ENCODE measurements at places on chromosomes 5 and 9. TPM values are rescaled to one million over a fixed set of nuclear protein-coding genes. Genes with fewer than 3 reads are reported as not detected.

ALDH1A1 gene
- total RNA-seq, result 0.82 TPM

DNA sequence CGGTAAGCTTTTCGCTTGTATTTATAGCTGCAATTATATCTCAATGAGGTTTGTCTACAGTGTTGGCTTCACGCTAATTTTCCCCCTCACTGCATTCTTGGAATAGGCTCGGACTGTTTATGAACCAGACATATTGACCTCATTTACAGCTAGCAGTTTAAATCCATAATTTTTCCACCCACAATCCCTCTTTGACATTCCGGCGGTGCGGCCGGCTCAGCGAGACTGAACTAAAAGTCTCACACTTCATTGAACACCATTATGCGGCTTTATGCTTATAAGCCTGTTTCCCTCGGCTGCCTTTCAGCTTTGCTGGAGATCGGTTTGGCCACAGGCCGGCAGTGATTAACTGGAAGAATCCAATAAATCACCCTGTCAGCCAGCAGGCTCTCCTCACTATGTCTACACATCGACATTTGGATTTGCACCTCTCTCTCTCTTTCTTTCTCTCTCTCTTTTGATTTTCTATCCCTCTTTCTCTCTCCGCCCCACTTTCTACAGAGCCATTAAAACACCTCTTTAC is 315.0 kb upstream of the TLE4 start:
- DNase-seq, result no peak
- no peak overlapping the region for H3K27ac ChIP-seq
- no peaks in the 10 kb centered on the region for H3K27me3 ChIP-seq
- no peaks in the 10 kb centered on the region for H3K36me3 ChIP-seq
- no peak overlapping the region for H3K4me3 ChIP-seq
- no peaks in the 10 kb centered on the region for H3K4me1 ChIP-seq

DNA sequence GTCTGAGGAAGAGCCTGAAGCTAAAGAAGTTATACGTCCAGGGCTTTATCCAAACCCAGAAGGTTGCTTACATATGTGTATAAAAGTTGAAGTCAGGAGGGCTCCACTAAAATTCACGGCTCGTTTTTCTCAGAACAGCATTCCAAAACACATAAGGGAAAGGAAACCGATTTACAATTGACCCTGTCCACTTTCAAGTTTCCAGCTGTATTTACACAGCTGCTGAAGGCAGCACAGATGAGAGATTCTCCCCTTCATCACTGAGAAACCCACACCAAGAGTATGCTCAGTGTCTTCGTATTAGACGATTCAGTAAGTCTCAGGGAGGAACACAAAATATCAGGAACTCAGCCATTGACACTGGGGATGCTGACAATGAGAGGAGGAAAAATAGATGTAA is 5.9 kb upstream of the NREP start:
- H3K4me3 ChIP-seq, result no peak overlapping the region
- H3K27me3 ChIP-seq, result peaks cover 50% of the 10 kb centered on the region
- H3K27ac ChIP-seq, result no peak overlapping the region
- peaks cover 5% of the 10 kb centered on the region for H3K36me3 ChIP-seq
- DNase-seq, result no peak

DNA sequence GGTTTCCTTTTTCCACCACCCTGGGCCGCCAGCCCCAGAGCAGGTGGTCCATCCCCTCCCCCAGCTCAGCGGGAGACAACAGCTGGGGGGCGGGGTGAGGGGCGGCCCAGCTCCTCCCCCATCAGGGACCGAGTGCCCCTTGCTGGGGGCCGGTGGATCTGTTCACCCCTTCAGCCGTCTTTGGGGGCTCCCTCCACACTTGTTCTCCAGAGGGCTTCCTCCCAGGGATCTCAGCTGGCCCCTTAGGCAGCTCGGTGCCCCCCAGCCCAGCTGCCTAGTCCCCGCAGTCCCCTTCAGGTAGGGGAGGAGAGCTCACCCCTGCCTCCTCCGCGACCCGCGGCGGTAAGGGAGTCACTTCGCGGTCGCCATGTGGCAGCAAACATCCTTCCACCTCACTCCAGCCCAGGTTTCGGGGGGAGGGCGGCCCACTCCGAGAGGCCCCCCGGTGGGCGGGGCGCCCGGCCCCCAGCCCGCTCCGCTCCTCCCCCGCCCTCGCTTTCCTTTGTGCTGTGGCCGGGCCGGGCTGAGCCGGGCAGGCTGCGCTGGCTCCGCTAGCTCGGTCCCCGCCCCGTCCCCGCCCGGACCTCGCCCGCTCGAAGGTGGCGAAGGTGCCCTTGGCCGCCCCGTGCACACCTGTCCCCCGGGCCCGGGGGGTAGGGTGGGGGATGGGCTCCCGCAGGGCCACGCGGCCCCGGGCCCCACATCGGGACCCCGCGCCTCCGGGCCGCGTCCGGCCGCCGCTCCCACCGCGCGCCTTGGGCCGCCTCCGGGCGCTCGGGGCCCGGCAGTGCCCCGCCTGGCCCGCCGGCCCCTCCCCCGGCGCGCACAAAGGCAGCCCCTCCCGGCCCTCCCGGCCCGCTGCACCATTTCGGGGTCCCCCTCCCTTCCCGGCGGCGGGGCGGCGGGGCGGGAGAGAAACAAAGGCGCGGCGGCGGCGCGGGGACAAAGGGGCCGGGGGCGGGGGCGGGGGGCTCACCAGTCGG is 683 bp downstream of the DBN1 start:
- no peak overlapping the region for H3K27ac ChIP-seq
- H3K4me3 ChIP-seq, result peak overlapping the region; percentile 77
- H3K36me3 ChIP-seq, result no peaks in the 10 kb centered on the region
- DNase-seq, result no peak

DNA sequence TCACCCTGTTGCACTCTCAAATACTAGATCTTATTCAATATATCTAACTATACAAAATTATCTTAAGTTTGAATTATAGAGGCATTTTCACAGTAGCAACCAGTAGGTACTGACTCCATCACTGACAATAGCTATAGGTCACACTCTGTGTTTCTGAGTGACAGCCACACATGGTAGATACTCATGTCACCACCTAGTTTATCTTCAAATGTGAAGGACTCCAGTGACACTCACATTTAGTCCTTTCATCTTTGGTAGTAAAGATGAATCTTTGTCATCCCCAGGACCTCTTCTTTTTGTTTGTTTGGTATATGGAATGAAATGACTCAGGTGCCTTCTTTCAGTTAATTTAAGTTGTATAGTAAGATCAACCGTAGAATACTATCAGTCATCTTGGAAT is 102.5 kb upstream of the DHFR start:
- H3K27me3 ChIP-seq, result no peaks in the 10 kb centered on the region
- H3K4me3 ChIP-seq, result no peak overlapping the region
- H3K4me1 ChIP-seq, result peaks cover 53% of the 10 kb centered on the region
- peaks cover 5% of the 10 kb centered on the region for H3K36me3 ChIP-seq
- H3K27ac ChIP-seq, result peak overlapping the region; percentile 95
- no peak for DNase-seq

DNA sequence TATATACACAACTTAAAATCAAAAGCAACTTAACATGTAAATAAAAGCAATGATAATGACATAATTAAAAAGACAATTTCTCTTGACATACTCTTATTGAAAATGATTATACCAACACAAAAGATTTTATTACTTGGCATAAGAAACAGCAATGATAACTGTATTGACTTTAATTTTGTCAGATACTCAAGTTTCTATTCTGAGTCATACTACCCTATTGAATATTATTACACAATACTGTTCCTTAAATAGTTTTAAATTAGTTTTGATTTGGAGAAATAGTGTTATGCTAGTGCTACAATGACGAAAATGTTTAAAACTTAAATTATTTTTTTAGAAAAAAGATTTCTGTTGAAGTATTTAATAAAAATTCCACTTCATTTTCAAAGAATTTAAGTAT is 1319.3 kb upstream of the C9orf72 start:
- no peak overlapping the region for H3K27ac ChIP-seq
- H3K36me3 ChIP-seq, result no peaks in the 10 kb centered on the region
- H3K4me1 ChIP-seq, result no peaks in the 10 kb centered on the region
- no peak overlapping the region for H3K4me3 ChIP-seq

GRCh38 chr9:88237479-88237961 is 99.2 kb upstream of the SPATA31C2 start:
- no peak for DNase-seq
- H3K27ac ChIP-seq, result no peak overlapping the region
- H3K4me1 ChIP-seq, result peaks cover 13% of the 10 kb centered on the region
- no peak overlapping the region for H3K4me3 ChIP-seq
- peaks cover 23% of the 10 kb centered on the region for H3K27me3 ChIP-seq

DNA sequence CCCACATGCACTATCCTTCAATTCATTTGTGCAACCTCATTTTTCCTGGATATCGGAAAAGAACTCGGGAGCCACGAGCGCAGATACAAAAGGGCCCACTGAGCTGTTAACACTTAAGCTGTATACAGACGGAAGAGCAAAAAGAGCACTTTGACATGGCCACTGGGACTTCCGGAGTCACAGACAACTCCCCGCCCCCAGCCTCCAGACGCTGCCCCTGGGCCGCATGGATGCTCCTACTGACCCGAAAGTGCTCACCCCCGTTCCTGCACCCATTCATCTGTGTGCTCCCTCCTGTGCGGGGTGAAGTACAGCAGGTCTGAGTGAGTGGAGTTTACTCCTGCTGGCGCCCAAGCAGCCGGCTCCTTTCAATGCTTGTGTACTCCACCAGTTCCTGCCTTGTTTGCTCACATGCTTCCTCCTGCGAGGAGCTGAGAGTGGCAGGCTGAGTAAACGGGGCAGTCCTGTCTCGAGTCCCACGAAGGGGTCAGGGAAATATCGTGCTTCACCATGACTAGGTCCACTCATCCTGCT is 901.0 kb upstream of the CTNND2 start:
- H3K36me3 ChIP-seq, result no peaks in the 10 kb centered on the region
- no peaks in the 10 kb centered on the region for H3K27me3 ChIP-seq
- DNase-seq, result no peak
- no peaks in the 10 kb centered on the region for H3K4me1 ChIP-seq

DNA sequence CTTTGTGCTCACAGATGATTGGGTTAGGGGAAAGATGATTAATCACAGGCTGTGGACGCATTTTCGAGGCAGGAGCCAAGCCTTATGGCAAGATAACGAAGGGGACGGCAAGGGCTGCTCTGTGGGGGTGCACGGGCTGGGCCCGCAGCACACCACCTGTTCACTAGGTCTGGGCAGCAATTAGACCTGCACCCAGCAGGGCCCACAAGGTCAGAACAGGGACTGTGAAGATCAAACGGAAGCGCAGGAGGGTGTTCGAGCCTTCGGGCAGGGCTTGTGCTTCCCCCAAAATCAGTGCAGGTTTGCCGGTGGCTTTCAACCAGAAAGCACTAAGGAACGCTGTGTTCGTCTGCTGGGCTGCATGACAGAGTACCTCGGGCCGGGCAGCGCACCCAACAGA is 73.7 kb downstream of the UBE2QL1 start:
- no peak for DNase-seq
- H3K27me3 ChIP-seq, result peaks cover 63% of the 10 kb centered on the region
- no peaks in the 10 kb centered on the region for H3K36me3 ChIP-seq
- no peak overlapping the region for H3K27ac ChIP-seq
